ENCODE measurements at places on chromosomes 7 and 10.
A peak's percentile ranks its signal among the peaks of the same experiment; 100 is the strongest.

- no peak for DNase-seq
Measured at GRCh38 chr7:40303996-40304395, 169.2 kb downstream of the SUGCT start.

- no peak for DNase-seq
Measured at GRCh38 chr10:108384378-108384777, 1219.9 kb upstream of the SORCS1 start.

GRCh38 chr10:28840971-28841370 lies 163.7 kb downstream of the BAMBI start:
- no peak for DNase-seq

DNA sequence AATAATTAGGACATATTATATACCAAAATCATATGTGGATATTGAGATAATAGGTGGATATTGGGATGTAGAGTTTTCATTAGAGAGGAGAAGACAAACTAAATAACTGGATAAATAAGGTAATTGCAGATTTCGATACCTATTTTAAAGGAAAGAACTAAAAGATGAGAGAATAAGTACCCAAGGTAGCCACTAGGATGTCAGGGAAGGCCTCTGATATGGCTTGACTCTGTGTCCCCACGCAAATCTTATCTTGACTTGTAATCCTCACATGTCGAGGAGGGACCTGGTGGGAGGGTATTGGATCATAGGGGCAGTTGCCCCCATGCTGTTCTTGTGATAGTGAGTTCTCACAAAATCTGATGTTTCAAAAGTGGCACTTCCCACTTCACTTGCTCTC lies 44.7 kb upstream of the TMEM229A start:
- no peak for DNase-seq

DNA sequence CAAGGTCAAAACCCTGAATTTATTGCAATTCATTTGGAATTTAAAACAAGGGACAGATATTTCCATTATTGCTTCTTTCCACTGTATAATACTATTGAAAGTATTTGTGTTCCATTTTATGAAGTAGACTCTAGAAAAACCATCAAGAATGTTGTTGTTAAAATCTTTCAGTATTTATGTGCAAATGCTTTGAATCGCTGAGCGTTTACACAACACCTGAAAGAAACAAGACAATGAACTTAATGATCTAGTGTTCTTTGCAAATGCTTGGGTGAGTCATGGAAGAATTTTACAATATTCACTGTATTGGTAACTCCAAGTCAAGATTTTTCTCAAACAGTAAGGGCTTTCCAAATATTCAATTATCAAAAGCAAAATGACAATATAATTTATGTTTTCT lies 97.1 kb downstream of the VIPR2 start:
- no peak for DNase-seq

GRCh38 chr7:23893176-23893941 lies 183.3 kb downstream of the STK31 start:
- no peak for DNase-seq

DNA sequence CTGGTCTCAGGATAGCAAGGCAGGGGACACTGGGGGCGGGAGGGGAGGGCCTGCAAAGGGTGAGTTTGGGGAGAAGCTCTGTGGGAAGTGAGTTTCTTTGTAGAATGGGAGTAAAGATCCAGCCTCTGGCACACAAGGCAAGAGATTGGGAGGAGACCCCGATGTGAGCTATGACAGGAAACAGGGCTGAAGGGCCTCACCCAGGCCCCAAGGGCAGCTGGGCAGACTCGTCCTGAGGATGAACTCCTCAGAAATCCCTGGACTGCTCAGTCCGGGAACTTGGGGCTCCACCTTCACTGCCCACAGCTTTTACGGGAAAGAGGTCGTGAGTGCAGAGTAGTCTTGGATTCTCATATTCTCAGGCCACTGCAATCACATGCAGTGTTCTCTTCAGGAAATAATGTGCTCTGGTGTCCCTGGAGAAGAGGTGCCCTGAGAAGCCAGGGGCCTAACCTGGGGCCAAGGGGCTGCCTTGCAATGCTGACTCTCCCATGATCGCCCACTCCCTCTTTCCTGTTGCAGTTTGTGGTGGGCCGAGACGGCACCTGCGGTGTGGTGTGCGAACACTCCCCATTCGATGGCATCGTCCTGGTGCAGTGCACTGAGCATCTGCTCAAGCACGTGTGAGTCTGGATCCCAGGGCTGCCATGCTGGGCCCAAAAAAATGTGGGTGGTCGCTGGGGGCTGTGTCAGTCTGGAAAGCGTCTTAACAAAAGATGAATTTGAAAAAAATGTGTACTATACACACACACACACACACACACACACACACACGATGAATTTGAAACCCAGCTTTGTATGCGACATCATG lies 31.3 kb upstream of the C10orf53 start:
- DNase-seq, result no peak

GRCh38 chr7:95011146-95011928 lies 103.9 kb downstream of the PPP1R9A start:
- DNase-seq, result no peak

- DNase-seq, result no peak
Measured at GRCh38 chr7:117530390-117530789, 50.6 kb downstream of the CFTR start.

GRCh38 chr10:2282202-2282601 lies 544.9 kb upstream of the ADARB2 start:
- DNase-seq, result no peak

GRCh38 chr10:125565046-125565445 lies 117.9 kb downstream of the TEX36 start:
- DNase-seq, result no peak

DNA sequence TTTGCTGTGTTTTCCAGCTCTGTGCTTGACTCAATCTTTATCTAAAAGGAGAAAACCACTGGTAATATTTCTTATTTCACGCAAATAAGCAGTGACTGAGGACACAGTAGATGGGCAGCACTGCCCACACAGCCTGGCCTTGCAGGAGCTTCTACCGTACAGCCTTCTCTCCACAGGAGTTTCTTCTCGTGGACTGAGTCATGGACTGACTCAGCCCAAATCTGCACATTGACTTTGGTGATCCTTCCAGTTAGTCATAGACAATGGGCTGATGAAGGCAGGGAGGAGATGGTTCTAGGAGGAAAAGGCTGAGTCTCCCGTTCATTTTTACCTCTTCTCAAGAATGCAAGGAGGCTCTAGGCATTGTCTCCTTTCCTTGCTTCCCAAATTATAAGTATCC lies 200.7 kb downstream of the RAPGEF5 start:
- no peak for DNase-seq

GRCh38 chr10:100998991-100999741 lies 442 bp upstream of the LZTS2 start:
- DNase-seq, result peak; percentile 89

- DNase-seq, result no peak
Measured at GRCh38 chr10:22334414-22335172, 10.7 kb upstream of the SPAG6 start.

- DNase-seq, result no peak
Measured at GRCh38 chr10:42960991-42961795, 115.7 kb upstream of the RET start.

GRCh38 chr10:2414039-2414438 lies 653.3 kb upstream of the PFKP start:
- DNase-seq, result no peak

DNA sequence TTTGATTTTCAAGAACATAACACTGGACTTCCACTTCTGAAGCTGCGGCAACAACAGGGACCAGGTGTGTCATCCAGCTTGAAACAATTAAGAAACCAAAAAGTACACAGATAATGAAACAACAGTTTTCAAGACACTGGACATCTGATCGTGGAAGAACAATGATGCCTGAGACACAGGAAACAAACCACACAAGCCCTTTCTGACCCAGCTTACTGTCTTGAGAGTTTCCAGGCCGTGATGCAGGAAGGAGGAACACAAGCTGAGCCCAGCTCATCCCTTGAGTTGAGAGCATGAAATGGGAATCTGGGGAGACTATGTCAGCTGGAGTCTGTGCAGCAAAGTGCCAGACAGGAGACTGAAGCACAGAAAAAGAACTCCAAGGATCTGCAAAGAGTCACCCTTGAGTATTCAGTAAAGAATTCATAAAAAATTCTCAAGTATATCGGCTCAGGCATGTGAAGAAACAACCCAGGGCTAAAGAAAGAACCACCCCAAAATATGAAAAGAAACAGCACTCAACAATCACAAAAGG lies 91.6 kb downstream of the RNF32 start:
- DNase-seq, result no peak

- DNase-seq, result no peak
Measured at GRCh38 chr10:94129393-94130130, 135.8 kb downstream of the PLCE1 start.

Data from cerebellum (tissue), 4 donors.